ENCODE measurements at places on chromosomes 1 and 21. TPM values are rescaled to one million over a fixed set of nuclear protein-coding genes. Genes with fewer than 3 reads are reported as not detected.

DNA sequence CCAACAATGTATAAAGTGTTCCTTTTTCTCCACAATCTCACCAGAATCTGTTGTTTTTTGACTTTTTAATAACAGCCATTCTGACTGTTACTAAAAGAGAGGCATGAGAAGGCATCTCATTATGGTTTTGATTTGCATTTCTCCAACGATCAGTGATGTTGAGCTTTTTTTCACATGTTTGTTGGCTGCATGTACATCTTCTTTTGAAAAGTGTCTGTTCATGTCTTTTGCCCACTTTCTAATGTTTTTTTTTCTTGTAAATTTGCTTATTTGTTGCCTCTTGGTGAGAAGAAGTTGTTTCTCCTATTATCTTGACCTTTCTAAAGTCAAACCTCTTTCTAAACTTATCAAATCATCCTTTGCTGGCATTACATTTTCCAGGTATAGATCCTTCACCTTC, 80.8 kb downstream of the ACBD6 start:
- DNase-seq: no peak

DNA sequence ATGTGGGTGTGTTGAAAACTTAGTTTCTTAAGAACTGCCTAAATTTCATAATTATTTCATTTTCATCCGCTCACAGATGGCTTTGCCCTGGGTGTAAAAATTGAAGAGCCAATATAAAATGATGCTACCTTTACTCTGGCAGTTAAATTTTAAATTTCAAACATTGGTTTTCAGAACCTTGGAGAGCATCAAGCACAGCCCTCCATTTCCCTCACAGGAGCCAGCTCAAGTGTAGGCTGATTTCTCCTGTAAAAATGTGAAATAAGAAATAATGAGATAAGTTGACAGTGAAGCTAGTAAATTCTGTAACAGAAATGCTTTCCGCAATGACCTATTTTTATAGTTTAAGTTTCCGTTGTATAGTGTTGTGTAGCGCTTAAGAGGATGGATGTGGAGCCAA, 53.9 kb upstream of the AKT3 start:
- no peak for DNase-seq

DNA sequence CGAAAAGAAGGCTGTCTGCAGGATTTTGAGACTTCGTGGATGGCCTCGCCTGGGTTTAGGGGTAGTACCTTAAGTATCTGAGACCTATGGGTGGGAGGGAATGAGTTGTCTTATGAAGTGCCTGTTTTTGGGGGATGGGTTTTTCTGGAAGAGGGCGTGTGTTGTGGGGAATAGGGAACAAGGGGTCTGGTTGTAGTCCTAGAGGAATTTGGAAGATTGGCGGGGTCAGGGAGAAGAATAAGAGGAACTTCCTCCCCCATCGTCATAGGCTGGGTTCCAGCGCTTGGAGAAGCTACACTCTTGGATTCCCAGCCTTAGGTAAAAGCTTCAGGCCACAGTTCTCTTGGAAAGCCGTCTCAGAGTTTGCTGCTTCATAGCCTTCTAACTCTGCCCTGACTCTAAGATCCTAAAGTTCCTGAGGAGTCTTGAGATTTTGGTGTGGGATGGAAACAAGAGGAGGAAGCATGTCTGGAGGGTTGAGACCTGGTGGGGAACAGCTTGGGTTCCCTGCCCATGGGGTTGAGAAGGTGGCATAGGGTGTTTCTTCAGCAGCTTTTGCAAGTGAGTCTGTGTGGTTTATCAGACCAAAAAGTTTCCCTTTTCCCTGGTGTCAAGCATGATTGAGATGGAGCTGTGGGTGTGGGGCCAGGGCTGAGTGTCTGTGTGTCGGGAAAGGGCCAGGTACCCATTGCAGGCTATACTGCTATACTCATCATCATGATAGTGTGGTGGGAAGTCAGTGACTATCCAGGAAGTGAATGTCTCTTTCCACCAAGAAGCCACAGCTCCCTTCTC, 1.8 kb downstream of the VANGL2 start:
- no peak for DNase-seq

DNA sequence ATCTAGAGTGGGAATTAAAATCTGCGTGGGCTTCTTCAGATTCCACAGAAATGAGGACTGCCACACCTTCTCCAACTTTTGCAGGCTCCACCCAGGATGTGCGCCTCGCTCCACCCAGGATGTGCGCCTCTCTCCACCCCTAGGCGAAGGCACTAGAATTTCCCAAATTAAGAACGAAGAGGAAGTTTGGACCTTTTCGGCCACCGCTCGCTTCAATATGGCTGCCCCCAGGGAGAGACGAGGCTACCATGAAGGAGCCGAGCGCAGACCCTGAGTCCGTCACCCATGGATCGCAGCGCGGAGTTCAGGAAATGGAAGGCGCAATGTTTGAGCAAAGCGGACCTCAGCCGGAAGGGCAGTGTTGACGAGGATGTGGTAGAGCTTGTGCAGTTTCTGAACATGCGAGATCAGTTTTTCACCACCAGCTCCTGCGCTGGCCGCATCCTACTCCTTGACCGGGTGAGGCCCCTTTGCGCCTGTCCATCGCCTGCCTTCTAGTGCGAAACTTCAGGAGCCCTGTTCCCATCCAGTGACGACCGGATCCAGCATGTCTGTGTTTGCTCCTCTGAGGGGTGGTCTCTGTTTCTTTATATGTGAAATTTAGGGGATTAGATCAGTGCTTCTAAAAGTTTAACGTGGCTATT, at the start of the genes CRYZ and TYW3:
Gene CRYZ, minus strand, starts transcription at position 91 of the 644 bp plus-strand sequence. CDS start 8,229 bp downstream, outside the sequence.
Gene TYW3, plus strand, starts transcription at position 193 of the 644 bp plus-strand sequence. Its CDS starts 93 bp downstream, at position 286.
- peak; percentile 63 for DNase-seq

KLF17 gene
- total RNA-seq: not detected
